ENCODE measurements at places on chromosomes 7 and 10.

GRCh38 chr10:75332081-75332480, 69.5 kb downstream of the ZNF503 start:
- no peak for DNase-seq

- no peak for DNase-seq
These were observed 434.8 kb downstream of the KCNMA1 start for GRCh38 chr10:77202857-77203256.

DNA sequence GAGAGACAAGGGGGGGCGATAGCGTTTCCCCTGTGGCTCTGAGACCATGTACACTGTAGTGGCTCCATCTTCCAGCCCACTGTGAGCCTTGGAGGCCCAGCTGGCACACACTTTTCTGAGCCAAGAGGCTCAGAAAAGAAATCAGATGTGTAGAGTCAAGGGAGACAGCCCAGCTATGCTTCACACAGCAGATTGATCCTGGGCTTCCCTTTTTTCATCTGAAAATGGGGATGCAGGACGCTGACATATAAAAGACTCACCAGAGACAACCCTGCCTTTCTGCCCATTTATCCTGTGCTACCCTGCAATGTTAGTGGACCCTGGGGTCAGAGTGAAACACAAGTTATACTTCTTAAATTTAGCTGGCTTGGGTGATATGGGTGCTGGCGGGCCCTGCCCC, 14.3 kb downstream of the TMEM273 start:
- no peak for DNase-seq

DNA sequence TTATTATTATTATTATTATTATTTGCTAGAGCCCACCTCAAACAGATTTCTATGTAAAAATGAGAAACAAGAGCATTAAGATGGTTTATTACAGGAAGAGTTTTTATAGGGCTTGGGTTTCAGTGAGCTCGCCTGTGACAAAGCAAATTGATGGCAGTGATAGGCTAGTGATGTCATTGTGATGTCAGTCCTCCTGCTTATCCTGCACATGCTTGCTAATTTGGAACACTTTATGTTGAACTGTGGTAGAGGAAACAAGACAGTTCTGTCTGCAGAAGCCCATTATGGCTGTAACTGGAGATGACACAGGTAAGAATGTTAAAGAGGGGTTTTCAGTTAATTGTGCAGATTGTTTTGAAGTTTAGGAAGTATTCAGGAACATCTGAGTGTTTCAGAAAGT, 68.3 kb downstream of the CREM start:
- DNase-seq: peak; percentile 74

DNA sequence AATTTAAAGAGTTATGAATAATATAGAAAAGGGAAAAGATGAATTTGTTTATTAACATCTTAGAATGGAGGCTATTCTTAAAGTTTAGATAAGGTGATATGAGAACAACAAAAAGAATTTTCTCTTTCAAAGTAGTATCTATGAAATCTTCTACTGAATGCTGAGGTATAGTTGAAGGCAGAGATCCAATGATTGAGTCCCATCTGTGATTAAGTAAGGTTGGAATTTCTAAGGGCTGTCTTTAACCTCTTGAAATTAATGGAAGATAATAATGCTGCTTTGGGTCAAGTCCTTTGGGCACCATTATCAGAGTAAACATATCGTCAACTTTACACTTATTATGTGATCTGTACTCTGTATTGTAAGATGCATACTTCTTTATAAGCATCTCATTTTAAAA, 307.9 kb downstream of the PRKG1 start:
- no peak for DNase-seq

- DNase-seq: no peak
These were observed 54.5 kb downstream of the WAC start for GRCh38 chr10:28587270-28587969.

DNA sequence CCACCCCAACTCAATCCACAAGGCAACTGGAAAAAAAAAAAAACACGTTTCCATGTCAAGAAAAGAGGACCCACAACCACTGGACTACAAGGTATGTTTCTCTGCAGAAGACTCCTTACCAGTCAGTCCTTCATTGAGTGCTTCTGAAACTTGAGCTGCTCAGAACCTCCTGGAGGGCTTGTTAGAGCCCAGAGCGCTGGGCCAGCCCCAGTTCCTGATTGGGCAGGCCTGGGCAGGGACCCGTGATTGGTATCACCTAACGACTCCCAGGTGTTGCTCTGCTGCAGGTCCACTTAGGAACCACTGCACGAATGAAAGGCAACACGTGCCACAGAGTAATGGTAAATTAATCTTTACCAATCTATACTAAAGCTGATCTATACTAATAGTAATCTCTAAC, 473 bp upstream of the CCDC201 start:
- no peak for DNase-seq

DNA sequence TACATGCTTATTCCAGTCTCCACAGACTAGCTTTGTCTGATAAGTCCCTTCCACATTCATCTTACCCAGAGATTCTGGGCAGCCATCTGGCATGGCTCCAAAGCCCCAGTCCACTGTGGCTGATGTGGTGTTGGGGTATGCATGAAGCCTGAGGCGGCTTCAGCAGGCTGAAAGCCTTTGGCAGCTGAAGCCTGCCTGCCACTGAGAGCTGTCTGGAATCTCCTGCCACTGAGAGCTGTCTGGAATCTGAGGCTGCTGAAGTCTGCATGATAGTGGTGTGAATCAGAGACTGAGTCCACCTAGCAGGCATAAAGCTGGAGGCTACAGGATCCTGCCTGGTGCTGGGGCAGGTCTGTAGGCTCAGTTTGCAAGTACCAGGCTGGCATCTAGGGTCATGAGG, 87.1 kb downstream of the DYNC1I1 start:
- DNase-seq: peak; percentile 54

DNA sequence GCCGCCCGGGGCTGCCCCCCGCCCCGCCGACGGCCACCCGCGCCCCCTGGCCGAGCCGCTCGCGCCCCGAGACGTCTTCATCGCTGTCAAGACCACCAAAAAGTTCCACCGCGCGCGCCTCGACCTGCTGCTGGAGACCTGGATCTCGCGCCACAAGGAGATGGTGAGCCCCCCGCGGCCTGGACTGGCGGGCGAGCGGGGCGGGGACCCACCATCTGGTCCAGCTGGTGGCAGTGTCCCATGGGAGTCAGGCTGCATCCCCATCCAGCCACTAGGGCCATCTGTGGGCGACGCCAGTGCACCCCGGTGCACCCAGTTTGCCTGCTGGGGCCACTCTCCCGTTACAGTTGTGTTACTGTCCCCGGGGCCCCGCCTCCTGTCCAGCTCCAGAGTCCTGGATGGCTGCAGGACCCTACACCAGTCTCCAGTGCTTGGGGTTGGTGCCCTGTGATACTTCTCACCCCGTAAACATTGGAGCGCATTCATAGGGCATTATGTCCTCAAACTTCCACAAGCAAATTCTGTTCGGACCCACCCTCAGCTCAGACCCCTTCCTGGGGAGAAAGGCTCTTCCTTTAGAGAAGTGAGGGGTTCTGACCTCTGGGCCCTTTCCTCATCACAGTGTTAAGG, 672 bp downstream of the LFNG start:
- DNase-seq: peak; percentile 59

DNA sequence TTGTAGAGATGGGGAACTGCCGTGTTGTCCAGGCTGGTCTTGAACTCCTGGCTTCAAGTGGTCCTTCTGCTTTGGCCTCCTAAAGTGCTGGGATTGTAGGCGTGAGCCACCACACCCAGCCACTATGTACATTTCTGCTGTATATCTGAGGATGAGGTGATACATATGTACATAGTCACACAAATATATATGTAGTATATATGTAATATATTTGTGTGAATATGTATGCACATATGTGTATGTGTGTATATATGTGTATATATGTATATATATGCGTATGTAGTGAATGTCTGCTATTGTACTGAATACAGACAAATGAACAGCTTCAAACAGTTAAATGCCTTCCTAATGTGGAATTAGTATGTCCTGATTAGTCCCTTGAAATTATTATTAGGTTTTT, 70.3 kb downstream of the EXOC6 start:
- DNase-seq: no peak

DNA sequence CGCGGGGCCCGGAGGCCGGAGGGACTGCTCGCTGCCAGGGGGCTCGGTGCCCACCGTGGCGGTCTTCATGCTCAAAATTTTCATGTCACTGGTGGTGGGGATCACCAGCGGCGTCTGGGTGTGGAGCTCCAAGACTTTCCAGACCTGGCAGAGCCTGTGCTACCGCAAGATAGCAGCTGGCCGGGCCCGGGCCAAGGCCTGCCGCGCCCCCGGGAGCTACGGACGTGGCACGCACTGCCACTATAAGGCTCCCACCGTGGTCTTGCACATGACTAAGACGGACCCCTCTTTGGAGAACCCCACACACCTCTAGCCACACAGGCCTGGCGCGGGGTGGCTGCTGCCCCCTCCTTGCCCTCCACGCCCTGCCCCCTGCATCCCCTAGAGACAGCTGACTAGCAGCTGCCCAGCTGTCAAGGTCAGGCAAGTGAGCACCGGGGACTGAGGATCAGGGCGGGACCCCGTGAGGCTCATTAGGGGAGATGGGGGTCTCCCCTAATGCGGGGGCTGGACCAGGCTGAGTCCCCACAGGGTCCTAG, 2.0 kb downstream of the FZD9 start:
- no peak for DNase-seq

DNA sequence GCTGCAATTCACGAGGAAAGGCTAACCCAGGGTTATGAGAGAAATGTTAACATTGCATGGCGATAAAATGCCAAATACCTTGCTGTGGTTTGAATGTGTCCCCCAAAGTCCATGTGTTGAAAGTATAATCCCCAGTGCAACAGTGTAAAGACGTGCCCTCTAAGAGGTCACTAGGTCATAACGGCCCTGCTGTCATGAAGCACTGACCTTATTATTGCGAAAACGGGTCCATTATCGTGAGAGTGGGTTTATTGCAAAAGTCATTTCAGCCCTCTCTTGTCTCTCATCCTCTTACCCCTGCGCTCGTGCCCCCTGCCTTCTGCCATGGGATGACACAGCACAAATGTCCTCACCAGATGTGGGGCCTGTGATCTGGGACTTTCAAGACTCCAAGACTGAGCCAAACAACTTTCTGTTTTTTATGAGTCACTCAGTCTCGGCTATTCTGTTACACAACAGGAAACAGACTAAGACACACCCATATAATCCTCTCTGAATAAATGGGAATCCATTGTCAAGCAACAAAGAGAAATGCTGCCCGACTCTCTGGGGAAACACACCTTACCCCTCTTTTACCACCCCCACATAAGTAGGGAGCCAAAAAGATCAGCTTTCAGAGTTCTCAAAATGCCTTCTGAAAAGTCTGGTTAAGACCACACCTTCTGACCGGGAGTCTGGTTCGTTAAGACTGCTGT, 73.1 kb upstream of the UCN3 start:
- peak; percentile 90 for DNase-seq

DNA sequence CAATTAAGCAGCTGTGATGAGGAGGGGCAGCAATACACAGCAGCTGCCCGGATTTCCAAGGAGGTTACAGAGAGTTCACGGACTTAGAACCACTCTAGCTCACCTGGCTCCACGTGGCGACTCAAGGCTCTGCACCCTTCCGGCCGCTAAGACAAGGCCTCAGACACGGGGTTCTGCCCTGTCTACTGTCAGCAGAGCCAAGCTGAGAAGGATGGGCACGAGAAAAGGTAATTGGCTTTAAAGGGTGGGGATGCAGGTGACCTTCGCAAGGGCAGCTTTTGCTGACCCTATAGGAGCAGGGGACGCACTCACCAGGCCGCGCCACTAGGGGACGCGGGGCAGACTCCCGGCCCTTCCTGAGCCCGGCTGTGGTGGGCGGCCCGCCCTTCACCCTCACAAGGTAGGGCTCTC, 152.4 kb downstream of the KIF20B start:
- DNase-seq: no peak

- DNase-seq: peak; percentile 28
These were observed 14.4 kb upstream of the AHCYL2 start for GRCh38 chr7:129210256-129210988.

DNA sequence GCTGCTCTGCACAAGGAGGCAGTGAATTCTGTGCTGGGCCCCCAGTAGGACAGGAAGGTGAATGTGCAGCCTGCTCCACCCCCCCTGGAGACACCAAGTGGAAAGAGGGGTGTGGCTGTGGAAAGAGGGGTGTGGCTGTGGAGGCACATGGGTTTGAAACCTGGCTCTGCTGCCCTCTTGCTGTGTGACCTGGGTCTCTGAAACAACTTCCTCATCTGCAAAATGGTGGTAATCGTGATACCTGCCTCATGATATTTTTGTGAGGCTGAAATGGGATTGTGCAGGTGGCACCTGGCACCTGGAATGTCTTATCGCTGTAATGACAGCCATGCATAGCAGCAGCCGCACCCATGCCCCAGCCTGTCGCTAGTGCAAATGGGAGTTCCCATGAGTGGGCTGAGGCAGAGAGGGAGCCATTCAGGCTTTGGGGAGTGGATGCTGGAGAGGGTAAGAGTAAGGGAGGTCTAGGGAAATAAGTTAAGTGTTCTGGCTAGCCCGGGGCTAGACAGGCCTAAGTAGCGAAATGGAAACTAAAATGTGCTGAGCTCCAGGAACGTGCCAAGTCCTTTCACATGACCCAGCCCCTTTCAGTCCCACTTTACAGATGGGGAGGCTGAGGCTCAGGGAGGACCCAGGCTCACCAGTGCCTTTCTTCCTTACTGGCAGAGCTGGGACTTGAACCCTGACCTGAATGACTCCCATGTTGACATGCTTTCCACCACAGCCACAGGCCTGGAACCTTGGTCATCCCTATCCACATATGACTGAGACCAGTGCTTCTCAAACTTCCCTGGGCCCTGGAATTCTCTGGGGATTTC, 35.0 kb downstream of the C10orf105 start:
- peak; percentile 52 for DNase-seq

DNA sequence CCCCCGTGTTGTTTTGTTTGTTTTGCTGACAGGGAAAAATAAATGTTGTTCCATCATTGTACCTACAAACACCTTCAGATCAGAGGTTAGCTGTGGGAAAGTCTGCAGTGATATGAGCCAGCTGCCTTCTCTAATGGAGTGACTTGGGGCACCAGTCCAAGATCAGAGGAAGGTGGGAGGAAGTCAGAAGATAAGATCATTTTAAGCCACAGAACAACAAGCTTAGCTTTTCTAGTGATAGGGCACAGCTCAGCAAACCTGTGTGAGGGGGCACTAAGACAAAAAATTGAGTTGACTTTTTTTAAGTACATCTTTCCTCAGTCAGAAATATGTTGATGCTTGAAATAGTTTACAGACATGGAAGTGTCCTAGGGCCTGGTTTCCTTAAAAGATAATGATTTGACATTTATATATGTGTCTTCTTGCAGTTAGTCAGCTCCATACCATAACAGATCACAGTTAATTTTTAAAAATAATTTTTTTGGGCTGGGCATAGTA, 240.3 kb upstream of the KAT6B start:
- peak; percentile 28 for DNase-seq

GRCh38 chr7:44148166-44148565, 7.0 kb upstream of the MYL7 start:
- no peak for DNase-seq
